ENCODE measurements at places on chromosomes 7 and 10. TPM values are rescaled to one million over a fixed set of nuclear protein-coding genes. Genes with fewer than 3 reads are reported as not detected.

The NPSR1 gene
- total RNA-seq: not detected

- H3K36me3 ChIP-seq: no peaks in the 10 kb centered on the region
- H3K27me3 ChIP-seq: no peaks in the 10 kb centered on the region
- no peak overlapping the region for H3K27ac ChIP-seq
- H3K4me3 ChIP-seq: no peak overlapping the region
These were observed 30.8 kb downstream of the VAX1 start for GRCh38 chr10:117107238-117107637.

GRCh38 chr10:59561477-59562121 is 148.1 kb downstream of the SLC16A9 start:
- H3K27me3 ChIP-seq: no peaks in the 10 kb centered on the region
- no peaks in the 10 kb centered on the region for H3K36me3 ChIP-seq
- no peaks in the 10 kb centered on the region for H3K4me1 ChIP-seq
- no peak overlapping the region for H3K4me3 ChIP-seq

The CLEC5A gene
- not detected for total RNA-seq

The PSMG3 gene
- 37.2 TPM for total RNA-seq

DNA sequence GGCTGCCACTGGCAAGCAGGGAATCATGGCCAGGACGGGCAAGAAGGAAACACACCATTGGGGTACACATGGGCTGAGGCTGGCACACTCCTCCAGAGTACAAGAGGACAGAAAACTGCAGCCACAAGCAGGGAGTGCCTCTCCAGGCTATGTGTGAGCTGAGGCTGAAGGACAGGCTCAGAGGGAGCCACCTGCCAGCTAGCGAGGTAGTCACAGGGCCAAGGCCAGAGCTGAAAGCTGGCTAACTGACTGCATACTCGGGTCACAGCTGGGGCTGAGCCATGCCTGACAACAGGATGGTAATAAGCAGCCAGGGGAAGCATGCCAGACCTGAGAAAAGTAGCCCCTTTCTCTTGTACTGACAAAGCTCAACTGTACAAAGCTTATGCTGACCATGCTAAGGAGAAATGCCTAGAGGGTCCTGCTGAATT is 52.0 kb downstream of the KIF5B start:
- no peaks in the 10 kb centered on the region for H3K27me3 ChIP-seq
- no peak overlapping the region for H3K27ac ChIP-seq
- H3K36me3 ChIP-seq: peaks cover 17% of the 10 kb centered on the region

The SPDYE16 gene
- 0.52 TPM for total RNA-seq

DNA sequence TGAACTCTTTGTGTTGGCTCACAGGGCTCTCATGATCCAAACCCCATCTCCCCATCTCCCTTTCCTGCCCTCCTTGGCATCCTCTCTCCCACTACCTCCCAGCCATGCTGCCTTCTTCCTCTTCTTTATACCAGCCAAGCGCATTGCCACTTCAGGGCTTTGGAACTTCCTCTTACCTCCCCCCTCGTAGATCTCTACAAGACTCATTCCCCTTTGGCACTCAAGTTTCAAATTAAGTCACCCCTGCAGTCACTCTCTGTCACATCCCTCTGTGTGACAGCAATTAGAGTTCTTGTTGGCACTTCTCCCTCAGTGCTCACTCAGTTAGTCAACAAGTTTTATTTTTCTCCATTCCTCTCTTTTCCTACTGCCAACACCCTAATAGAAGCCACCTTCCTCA is 20.8 kb upstream of the NRP1 start:
- no peaks in the 10 kb centered on the region for H3K36me3 ChIP-seq
- H3K4me3 ChIP-seq: no peak overlapping the region
- DNase-seq: no peak

The SPOCK2 gene
- total RNA-seq: 51.9 TPM

DNA sequence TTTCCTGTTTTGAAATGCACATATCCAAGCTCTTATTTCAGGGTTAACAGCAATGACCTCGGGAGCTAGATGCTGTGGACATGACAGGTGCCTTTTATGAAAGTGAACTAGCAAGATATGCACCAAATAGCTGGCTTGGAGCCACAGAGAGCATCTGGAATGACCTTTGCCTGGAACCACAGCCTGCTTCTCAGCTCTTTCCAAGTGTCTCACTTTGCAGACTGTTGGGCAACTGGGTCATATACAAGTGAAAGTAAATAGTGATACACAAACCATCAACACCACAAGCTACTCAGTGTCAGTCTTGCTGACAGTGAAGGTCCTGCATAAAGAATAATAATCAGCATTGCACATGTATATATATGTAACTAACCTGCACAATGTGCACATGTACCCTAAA is 183.5 kb downstream of the RNF133 start:
- DNase-seq: no peak
- no peak overlapping the region for H3K27ac ChIP-seq
- no peaks in the 10 kb centered on the region for H3K36me3 ChIP-seq
- H3K4me3 ChIP-seq: no peak overlapping the region
- no peaks in the 10 kb centered on the region for H3K27me3 ChIP-seq

DNA sequence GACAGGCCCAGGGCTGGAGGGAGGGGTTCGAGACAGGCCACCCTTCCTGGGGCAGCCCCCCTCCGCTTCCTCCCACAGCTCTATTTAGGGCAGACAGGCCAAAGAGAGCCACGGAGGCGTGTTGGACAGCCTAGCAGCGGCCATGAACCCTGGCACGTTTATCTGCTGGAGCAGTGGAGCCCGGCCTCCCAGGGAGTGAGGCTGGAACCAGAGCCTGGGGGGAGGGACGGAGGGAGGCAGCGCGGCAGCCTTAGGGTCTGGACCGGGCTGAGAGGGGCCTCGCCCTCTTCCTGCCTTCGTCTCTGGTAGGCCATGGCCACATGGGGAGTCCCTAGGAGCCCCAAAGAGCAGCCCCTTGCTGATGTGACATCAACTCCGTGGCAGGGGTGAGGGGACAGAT is 17.1 kb downstream of the UNCX start:
- H3K36me3 ChIP-seq: no peaks in the 10 kb centered on the region
- no peak overlapping the region for H3K4me3 ChIP-seq
- DNase-seq: no peak
- H3K4me1 ChIP-seq: no peaks in the 10 kb centered on the region

DNA sequence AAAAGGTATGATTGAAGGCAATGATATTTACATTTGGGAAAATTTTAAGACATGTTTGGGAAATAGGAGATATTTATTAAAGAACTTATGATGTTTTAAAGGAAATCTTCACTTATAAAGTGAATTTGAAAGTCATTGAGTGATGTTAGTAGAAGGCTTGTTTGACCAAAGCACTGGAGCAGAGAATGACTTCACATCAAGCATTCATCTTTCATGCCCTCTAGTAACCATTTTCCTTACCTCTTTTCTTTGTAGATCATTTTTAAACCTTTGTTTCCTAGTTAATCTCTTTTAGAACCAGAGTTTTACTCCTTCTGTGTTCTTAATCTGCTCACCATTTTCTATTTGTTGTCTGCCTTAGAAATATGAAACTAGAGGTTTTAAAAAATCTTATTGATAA is 111.3 kb upstream of the FOXP2 start:
- H3K36me3 ChIP-seq: no peaks in the 10 kb centered on the region
- no peak overlapping the region for H3K27ac ChIP-seq
- no peak for DNase-seq
- no peaks in the 10 kb centered on the region for H3K27me3 ChIP-seq
- no peak overlapping the region for H3K4me3 ChIP-seq

GRCh38 chr10:91287276-91287675 is 66.8 kb downstream of the PCGF5 start:
- H3K36me3 ChIP-seq: peaks cover 2% of the 10 kb centered on the region
- no peak overlapping the region for H3K27ac ChIP-seq
- no peaks in the 10 kb centered on the region for H3K27me3 ChIP-seq
- H3K4me1 ChIP-seq: no peaks in the 10 kb centered on the region
- DNase-seq: no peak

GRCh38 chr7:36969376-36969775 is 245.1 kb upstream of the AOAH start:
- H3K36me3 ChIP-seq: peaks cover 38% of the 10 kb centered on the region
- H3K4me1 ChIP-seq: peaks cover 34% of the 10 kb centered on the region
- peak; percentile 65 for DNase-seq
- H3K27me3 ChIP-seq: no peaks in the 10 kb centered on the region
- H3K4me3 ChIP-seq: no peak overlapping the region

- H3K36me3 ChIP-seq: no peaks in the 10 kb centered on the region
- DNase-seq: no peak
- H3K27me3 ChIP-seq: no peaks in the 10 kb centered on the region
- no peaks in the 10 kb centered on the region for H3K4me1 ChIP-seq
- H3K4me3 ChIP-seq: no peak overlapping the region
These were observed 52.3 kb upstream of the PHYHIPL start for GRCh38 chr10:59124187-59124586.

DNA sequence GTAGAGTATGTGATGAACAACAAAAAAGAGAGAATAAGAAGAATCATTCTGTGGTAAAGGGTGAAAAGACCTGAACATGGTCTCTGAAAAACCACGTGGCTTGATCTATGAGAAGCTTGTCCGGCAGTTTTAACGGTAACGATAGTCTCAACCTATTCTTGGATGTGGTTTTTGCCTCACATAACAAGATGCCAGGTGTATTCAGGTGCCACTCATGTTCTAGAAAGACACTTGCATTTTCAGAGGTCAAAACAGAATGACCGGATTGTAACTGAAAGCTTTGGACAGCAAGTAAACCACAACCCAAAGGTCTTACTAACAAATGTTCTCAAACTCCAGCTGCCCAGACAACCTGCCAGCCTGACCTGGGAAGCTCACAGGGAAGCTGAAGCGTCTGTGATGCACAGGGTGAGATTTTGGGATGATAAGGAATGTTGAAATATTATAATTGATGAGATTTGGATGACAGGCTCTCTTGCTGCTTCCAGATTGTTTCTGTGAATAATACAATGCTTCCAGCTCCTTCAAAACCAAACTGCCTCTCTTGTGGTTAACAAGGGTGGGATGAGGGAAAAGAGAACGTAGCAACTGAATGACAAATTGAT is 137.4 kb upstream of the GRB10 start:
- no peaks in the 10 kb centered on the region for H3K36me3 ChIP-seq
- H3K4me3 ChIP-seq: no peak overlapping the region
- H3K4me1 ChIP-seq: no peaks in the 10 kb centered on the region
- no peak overlapping the region for H3K27ac ChIP-seq
- no peaks in the 10 kb centered on the region for H3K27me3 ChIP-seq

DNA sequence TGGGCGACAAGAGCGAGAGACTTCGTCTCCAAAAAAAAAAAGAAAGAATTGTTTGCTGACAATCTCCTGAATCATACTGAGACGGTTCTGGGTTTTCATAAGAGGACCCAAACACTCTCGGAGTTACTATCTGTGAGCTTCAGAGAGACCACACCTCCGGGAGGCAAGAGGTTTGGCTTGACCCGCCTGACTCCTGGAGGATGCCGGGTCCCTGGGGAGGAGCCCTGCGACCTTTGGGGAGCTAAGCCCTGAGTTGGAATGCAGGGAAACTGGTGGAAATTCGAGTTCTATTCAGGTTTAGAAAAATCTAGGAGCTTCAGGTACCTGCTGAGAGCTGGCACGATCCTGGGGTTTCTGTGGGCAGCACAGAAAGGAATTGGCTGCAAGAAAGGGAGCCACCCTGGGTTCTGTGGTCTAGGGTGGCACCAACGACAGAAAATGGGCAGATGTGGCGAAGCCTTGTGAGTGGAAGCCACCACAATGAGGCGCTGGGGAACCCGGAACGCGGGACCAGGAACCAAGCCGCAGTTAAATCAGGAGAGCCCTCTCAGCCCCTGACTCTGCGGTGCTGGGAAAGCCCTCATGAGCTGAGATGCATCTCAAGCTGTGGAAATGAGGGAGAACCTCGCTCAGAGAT is 21.9 kb upstream of the GATAD1 start:
- no peak for DNase-seq
- H3K36me3 ChIP-seq: no peaks in the 10 kb centered on the region
- H3K4me3 ChIP-seq: peak overlapping the region; percentile 74
- H3K27me3 ChIP-seq: peaks cover 12% of the 10 kb centered on the region
- H3K4me1 ChIP-seq: peaks cover 40% of the 10 kb centered on the region
- H3K27ac ChIP-seq: no peak overlapping the region

DNA sequence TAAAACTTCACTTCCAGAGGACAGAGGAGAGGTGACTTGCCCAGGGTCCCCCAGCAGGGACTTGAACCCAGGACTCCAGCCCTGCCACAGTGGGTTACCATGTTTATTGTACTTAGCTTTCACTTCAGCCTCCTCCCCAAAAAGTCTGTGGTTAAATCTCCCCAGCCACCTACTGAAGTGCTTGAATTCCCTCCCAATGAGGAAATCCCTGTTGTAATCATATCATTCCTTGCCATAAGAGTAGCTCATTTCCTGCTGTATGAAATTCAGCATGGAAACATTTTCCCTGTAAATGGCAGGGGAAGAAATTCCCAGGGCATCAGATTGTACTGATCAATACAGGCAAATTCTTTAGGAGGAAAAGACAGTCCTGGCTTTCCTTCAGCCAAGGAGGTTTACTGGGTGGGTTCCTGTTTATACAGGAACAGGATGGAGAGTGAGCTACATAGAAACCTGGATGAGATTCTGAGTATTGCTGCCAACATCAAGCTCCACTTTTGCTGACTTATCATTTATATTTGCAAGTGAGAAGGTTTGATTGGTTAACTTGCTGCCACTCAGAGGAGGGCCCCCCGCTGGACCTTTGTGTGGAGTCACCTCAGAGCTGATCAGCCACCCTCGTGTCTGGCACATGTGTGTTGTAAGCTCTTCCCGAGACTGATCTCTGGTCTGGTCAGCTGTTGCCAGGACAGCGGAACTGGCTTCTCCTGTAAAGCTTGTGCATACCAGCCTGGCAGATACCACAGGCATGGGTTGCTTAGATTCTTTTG is 16.4 kb upstream of the PDZD8 start:
- H3K27ac ChIP-seq: no peak overlapping the region
- no peaks in the 10 kb centered on the region for H3K4me1 ChIP-seq
- no peak for DNase-seq
- H3K4me3 ChIP-seq: no peak overlapping the region

DNA sequence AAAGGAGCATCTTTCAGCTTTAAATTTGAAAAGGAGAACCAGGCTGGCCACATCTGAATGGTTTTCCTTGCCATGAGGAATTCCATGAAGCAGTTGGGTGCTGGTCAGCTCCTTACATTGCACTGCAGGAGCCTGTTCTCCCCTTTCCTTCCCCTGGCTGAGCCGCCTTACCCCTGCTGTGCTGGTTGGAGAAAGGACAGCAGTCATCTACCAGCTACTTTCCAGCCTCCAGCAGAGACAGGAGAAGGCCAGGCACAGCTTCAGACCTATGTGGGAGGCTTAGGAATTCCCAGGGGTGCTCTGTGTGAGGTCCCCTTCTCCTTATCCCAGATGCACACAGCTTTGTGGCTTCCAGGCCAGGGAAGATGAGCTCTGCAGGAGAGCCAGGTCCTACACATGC is 4.7 kb downstream of the C10orf71 start:
- H3K36me3 ChIP-seq: no peaks in the 10 kb centered on the region
- peaks cover 30% of the 10 kb centered on the region for H3K27me3 ChIP-seq
- DNase-seq: no peak
- H3K4me1 ChIP-seq: peaks cover 9% of the 10 kb centered on the region
- no peak overlapping the region for H3K4me3 ChIP-seq

GRCh38 chr10:61896854-61897661 is 4.4 kb upstream of the ARID5B start:
- peaks cover 1% of the 10 kb centered on the region for H3K36me3 ChIP-seq
- peak overlapping the region; percentile 67 for H3K4me3 ChIP-seq
- peaks cover 29% of the 10 kb centered on the region for H3K4me1 ChIP-seq
- peak; percentile 79 for DNase-seq
- peak overlapping the region; percentile 99 for H3K27ac ChIP-seq
- H3K27me3 ChIP-seq: no peaks in the 10 kb centered on the region

GRCh38 chr7:133252506-133252857 is 396 bp upstream of the EXOC4 start:
- peaks cover 17% of the 10 kb centered on the region for H3K36me3 ChIP-seq
- no peaks in the 10 kb centered on the region for H3K27me3 ChIP-seq
- no peak overlapping the region for H3K27ac ChIP-seq
- DNase-seq: no peak
- peak overlapping the region; percentile 90 for H3K4me3 ChIP-seq
- H3K4me1 ChIP-seq: peaks cover 22% of the 10 kb centered on the region

The TMEM248 gene
- total RNA-seq: 90.2 TPM
